Activated naive CD4-positive, alpha-beta T cell treated with anti-CD3 and anti-CD28 coated beads, Interleukin-2, amount 10 ng/mL, durations not matched to agents 5 hours and 36 hours (primary cell): ENCODE measurements at places on chromosomes 6 and 20. TPM values are rescaled to one million over a fixed set of nuclear protein-coding genes. Genes with fewer than 3 reads are reported as not detected.

The C20orf204 gene
- 3.6 TPM for total RNA-seq

The TNFRSF6B gene
- total RNA-seq = not detected

The ARFRP1 gene
- total RNA-seq = 59.4 TPM

The FAXC gene
- total RNA-seq = not detected

The SLC32A1 gene
- not detected for total RNA-seq

The TRIM10 gene
- not detected for total RNA-seq
